ENCODE measurements at places on chromosomes 3 and 15. TPM values are rescaled to one million over a fixed set of nuclear protein-coding genes. Genes with fewer than 3 reads are reported as not detected.

DNA sequence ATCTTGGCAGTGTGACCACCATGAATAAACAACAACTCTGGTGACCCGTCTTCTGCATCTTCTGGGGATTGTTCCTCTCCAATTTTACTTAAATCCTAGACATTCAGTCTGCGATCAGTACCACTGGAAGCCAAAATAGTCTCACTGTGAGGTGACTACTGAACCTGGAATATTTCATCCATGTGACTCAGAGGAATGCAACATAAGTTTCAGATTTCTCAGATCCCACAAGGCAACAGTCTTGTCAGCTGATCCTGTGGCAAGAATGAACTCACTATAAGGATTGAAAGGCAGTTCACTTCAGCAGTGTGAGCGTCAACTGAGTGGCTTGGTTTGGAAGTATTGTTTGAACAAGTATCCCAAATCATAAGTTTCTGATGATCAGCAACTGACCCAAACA, 13.2 kb downstream of the NSUN3 start:
- no peak for DNase-seq

- no peak for DNase-seq
These were observed 55.0 kb downstream of the ZIC4 start for GRCh38 chr3:147351301-147351700.

GRCh38 chr15:34986771-34987480, 1.2 kb downstream of the ZNF770 start:
- DNase-seq, result no peak

The ANO10 gene
- total RNA-seq, result 3.5 TPM

DNA sequence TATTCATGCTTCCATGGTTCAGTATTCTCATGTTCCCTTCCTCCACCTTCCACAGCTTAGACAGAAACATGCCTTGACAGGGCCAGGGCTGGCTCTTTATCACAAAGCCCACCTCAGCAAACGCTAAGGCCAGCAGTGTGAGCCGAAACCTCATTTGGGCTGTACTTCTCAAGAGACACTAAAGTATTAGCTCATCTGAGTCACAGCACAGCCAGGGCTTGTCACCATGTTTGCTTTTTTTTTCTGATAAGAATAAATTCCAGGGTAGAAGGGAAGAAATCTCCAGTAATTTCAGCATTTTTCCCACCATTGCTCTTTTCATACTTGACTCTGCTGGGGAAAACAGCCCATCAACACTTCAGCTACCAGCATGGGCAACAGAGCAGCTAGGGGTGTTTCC, 95.4 kb downstream of the MYLK start:
- no peak for DNase-seq

GRCh38 chr3:194989241-194989640, 281.7 kb downstream of the XXYLT1 start:
- no peak for DNase-seq

Measured in activated CD4-positive, alpha-beta T cell treated with anti-CD3 and anti-CD28 coated beads, Interleukin-2, amount 10 ng/mL, durations not matched to agents 24 days and 14 days (primary cell).